ELR (cell line): ENCODE measurements at places on chromosomes 7 and 10.

DNA sequence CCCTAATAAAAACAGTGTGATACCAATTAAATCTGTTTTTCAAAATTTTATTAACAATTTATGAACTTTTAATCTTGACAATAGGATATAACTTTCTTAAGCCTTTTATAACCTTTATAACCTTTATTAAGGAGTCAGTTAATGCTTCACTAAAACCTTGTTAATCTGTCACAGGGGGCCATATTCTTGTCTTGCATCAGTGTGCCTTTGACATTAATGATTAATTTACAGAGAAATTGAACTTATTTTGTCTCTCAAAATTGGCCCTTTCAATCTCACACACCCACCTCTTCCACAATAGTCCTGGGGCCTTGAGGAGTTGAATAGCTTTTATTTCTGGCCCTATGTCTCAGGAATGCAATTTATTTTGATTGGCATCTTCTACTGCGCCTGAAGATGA lies 68.5 kb downstream of the AKR1C4 start:
- DNase-seq = no peak

- peak; percentile 85 for DNase-seq
These were observed 277.6 kb upstream of the SORCS1 start for GRCh38 chr10:107442035-107442505.

DNA sequence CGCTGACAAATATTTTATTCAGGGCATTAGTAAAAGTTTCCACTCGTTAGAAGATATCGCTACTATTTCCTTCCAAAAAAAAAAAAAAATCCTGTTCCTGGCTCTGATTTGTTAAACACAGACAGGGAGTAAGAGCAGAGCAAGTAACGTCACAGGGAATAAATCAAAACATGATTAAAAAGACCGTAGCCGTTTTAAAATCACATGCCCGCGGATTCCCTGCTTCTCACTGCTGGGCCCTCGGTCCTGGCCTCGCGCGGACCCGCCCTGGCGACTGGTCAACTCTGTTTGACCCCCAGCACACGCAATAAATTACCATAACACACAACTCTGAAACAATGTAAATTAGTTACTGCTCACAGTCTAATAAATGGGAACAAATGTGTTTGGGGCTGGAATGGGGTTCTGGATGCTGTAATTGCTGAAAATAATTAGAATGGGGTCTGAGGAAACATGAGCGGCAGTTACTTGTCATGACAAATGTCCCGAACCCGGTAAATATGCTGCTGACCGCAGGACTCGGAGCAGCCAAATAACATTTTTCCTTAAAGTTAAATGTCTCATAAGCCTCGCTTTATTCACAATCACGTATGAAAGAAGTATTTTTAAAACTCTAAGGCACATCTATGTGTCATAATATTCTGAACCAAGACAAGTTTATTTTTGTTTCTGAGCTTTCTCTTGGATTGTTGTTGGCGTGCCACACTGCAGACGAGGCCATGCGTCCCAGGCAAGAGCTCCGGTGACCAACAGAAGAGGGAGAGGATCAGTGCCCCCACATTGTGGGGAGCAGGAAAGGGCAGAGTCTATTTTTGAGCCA lies 17.9 kb downstream of the EBF3 start:
- DNase-seq = no peak

DNA sequence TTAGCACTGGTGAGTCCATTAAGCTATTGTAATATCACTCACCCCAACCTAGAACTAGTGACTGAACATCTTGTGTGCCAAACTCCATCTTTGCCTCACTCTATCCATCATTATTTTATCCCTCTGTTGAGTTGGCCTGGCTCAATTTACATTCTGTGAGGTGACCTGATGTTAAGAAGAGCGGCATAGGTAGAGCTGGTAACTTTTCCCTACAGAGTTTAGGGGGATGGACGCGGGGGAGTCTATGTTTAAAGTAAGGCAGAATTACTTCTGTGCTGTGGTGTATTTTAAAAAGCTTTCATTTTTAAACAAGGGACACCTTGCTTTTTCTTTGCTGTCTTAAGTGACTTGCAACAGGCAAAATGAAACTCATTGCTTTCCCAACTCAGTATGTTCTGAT lies 186.3 kb downstream of the CREB5 start:
- DNase-seq = no peak

- DNase-seq = peak; percentile 98
These were observed 208.9 kb upstream of the INHBA start for GRCh38 chr7:41911792-41912191.

DNA sequence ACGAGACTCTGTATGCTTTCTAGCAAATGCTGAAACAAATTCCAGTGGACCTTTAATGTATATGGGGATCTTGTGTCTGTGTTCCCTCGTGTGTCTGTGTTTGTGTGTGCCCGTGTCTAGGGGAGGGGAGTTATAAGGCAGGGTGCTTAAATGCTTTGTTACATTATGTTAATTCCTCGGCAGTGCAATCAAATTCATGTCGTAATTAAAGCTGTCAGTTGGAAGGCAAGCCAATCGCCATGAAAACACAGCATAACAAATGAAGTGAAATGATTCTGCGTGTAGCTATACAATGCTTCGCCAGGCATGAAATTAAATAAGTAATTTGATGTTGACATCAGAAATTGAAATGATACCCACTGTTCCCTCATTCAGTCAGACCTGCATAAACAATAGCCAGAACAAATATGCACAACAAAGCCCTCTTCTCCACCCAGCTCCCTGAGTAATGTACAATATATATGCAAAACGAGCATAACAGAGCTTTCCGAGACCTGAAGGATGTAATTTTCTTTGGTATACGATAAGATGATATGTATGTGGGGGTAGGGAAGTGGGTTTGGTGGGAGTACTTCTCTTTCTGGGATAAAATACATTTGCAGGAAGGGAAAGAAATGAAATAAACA lies 534.1 kb downstream of the AUTS2 start:
- DNase-seq = no peak

DNA sequence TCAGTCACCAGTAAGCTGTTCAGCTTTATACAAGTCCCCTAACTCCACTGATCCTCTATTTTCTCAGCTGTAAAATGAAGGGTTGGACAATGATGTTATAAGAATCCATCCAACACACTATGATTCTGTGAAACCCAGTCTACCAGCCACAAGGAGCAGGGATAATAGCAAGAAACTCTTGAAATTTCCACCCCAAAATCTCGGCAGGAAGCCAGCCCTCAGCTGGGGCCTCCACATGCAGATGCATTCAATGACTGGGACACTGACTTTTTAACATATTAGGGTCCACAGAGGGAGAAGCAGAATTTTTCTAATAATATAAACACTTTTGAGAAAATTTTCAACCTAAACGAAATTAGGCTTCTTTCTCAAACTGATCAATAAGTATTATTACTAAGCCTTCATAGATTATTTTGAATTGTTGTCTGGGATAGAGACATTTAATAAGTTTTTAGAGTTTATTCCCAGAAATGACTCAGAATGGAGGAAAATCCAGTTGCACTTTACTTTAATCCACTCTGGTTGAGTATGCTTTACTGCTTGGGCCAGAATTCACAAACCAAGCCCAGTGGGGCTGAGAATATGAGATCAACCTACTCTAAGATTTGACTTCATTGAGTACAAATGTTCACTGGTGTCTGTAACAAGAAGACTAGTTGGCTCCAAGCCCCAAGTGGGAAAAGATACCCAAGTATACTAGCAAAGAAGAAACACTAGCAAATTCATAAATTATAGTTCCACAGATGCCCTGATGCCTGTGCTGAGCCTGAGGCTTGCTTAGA lies 168.6 kb downstream of the C7orf25 start:
- no peak for DNase-seq

DNA sequence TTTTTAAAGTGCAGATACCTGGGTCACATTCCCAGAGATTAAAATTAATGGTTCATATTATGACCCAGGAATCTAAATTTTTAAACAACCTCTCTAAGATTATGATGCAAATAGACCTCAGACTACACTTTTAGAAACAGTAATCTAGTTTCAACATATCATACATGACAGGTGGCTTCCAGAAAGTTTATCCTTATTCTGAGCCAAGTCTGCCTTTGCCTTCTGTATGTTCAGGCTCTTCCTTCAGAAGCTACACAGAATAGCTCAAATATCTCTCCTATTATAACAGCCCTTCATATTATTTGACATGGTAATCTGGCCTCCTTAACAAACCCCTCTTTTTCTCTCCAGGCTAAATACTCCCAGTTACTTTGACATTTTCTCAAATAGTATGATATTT lies 101.9 kb downstream of the FZD1 start:
- DNase-seq = no peak

GRCh38 chr10:84341983-84342382 lies 13.6 kb downstream of the CCSER2 start:
- peak; percentile 28 for DNase-seq

GRCh38 chr7:27663989-27664331 lies 1.3 kb upstream of the HIBADH start:
- DNase-seq = no peak

DNA sequence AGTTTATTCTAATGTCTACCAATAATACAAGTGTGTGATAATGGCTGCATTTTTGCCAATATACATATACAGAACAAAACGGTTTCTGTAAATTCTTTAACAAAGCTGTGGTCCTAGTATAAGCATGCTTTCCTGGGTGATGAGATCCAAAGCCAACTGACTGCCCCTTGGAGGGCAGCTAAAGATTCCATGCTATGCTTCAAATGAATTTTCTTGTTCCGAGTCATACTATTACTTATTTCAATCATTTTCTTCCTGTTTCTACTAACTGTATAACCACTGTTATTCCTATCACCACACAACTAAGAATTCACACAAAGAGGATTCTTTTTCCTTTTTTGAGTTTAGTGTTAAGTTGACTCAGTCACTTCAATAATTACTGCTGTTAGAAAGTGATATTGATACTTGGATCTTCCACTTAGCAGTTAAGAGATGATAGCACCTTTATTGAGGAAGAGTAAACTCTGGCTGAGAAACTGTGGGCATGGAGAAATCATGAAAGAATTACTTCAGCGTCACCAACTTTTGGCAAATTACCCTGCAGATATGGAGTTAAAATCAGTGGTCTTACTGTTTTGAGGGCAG lies 197.5 kb downstream of the ARL4A start:
- DNase-seq = peak; percentile 51

GRCh38 chr10:74194999-74195398 lies 44.0 kb downstream of the ADK start:
- no peak for DNase-seq

- no peak for DNase-seq
These were observed 135.1 kb downstream of the C10orf105 start for GRCh38 chr10:71584461-71584860.

GRCh38 chr10:86642499-86642898 lies 11.8 kb upstream of the OPN4 start:
- DNase-seq = peak; percentile 73

GRCh38 chr7:103866919-103867318 lies 122.5 kb downstream of the RELN start:
- no peak for DNase-seq

GRCh38 chr7:96097835-96098234 lies 224.1 kb downstream of the SLC25A13 start:
- no peak for DNase-seq

DNA sequence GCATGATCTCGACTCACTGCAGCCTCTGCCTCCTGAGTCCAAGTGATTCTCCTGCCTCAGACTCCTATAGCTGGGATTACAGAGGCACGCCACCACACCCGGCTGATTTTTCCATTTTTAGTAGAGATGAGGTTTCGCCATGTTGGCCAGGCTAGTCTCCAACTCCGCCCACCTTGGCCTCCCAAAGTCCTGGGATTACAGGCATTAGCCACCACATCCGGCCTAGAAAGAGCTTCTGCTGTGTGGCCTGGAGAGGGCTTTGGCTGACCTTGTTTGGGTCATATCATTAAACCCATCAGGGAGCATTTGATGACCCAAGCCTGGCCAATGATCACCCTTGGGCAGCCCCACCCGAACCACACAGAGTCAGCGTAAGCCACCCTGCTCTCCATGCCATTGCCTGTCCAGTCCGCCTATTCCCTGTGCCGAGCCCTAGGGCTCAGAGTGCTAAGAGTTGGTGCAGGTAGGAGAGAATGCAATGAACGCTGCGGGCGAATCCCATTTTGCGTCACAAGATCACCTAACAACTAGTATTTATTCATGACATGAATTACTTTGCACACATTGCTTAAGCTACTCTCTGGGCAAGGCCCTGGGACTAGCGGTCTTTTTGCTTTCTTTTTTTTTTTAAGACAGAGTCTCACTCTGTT lies 22.3 kb upstream of the GDI2 start:
- DNase-seq = no peak

DNA sequence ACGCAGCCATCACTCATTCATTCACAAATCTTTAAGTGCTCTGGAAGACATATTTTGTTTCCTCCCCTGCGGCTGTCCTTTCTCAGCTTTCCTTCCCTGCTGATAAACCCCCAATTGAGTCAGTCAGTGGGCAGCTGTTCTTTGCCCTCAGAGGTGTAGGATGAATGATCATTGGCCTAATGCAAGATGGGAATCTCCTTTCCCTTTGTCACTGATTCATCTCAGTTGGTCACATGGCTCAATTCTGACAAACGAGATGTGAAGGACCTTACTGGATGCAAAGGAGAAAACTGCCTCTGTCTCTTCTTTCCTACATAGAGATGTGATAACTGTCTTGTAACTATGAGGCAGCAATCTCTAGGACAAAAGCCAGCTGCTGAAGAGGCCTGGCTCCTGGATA lies 44.6 kb downstream of the COL28A1 start:
- DNase-seq = no peak

DNA sequence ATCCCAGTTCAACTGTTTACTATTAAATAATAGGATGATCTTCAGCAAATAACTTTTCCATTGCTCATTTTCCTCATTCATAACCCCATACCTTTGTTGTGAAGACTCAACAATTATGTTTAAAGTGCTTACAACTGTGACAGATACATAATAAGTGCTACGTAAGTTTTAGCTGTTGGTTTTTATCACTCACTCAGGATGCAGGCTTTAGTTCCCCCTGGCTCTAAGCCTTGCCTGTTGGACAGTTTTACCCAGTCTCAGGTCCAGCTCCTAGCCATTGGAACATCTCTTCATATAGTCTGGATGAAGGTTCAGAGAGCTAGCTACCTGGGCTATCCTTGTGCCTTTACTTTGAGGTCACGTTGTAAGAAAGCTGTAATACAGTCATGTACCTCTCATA lies 353.2 kb downstream of the CRPPA start:
- DNase-seq = no peak

GRCh38 chr7:79998363-79998762 lies 136.3 kb upstream of the GNAI1 start:
- no peak for DNase-seq
